Esophagus squamous epithelium (tissue), 5 donors: ENCODE measurements at places on chromosomes 16 and 17. TPM values are rescaled to one million over a fixed set of nuclear protein-coding genes. Genes with fewer than 3 reads are reported as not detected.

Gene FN3K
- total RNA-seq, result 0.44 TPM

- DNase-seq, result no peak
These were observed 100.0 kb downstream of the NTN1 start for GRCh38 chr17:9121186-9121820.

DNA sequence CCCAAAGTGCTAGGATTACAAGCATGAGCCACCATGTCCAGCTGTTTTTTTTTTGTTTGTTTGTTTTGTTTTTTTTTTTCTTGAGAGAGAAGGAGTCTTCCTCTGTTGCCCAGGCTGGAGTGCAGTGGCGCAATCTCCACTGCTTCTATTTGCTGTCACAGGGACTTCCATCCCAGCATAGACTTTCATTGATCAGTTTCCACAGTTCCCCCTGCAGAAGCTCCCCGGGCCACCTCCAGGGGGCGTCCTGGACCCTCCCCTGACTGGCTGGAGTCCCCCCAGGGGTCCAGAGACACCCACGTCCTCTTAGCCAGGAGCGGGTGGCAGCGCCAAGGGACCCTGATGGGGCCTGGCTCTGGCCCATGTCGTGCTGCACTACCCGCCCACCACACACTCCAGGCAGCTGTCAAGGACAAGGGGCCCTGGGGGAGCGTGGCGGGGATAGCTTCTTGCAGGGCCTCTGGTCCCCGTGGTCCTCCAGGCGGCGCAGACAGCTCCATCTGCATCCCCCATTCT lies 3.1 kb upstream of the NPW start:
- DNase-seq, result no peak

Gene TTLL6
- not detected for total RNA-seq

DNA sequence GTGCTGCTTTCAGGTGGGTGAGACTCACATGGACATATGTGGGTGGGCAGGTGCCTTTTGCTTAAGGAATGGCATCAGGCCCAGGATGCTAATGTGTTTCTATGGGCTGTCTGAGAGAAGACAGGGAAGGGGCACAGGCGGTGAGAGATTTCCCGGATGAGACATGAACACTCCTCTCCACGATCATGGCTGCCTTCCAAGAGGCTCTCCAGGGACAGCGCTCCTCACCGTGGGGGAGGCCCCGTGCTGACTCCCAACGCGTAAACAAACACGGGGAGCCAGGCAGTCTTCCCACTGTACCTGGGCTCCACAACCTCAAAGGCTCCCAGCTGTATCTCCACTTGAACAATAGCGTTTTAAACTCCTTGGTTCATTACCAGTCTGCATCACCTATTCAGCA lies 42.8 kb downstream of the CDK5R1 start:
- no peak for DNase-seq

- DNase-seq, result no peak
These were observed 19.7 kb downstream of the OSBPL7 start for GRCh38 chr17:47801906-47802305.

DNA sequence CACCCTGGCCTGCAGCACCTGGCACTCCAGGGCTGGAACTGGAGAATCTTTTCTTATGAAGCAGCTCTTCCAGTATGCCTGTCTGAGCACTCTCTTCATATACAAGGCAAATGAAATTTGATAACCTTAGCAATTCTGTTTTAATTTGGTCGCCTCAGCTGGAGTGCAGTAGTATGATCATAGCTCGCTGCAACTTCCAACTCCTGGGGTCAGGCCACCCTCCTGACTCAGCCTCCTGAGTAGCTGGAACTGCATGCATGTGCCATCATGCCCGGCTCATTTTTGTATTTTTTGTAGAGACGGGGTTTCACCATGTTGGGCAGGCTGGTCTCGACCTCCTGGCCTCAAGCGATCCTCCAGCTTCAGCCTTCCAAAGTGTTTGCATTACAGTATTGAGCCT lies 140.8 kb upstream of the CHMP6 start:
- no peak for DNase-seq

GRCh38 chr17:78654325-78654724 lies 77.1 kb upstream of the DNAH17 start:
- no peak for DNase-seq

Gene AIPL1
- not detected for total RNA-seq

GRCh38 chr16:87325423-87325858 lies 8.2 kb upstream of the C16orf95 start:
- no peak for DNase-seq

Gene TEX19
- total RNA-seq, result not detected

Gene TEKT1
- not detected for total RNA-seq

DNA sequence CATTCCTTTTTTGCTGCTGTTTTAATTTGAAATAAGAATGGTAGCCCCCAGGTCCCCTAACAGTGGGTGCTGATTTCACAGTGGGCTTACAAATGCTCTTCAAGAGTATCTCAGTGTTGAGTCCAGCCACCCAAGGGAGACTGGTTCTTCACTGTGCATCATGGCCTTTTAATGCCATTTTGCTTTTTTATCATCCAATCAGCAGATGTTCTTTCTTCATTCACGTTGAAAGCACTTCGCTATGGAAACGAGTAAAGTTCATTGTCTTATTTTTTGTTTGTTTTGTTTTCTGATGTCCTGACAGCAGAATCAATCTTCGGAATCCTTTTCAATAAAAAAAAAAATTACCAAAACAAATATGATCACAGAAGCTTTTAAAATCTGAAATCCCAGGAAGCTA lies 429.0 kb downstream of the MAF start:
- DNase-seq, result no peak

GRCh38 chr17:80785477-80786178 lies 206.0 kb upstream of the CHMP6 start:
- DNase-seq, result no peak

- DNase-seq, result no peak
These were observed 68.0 kb downstream of the AMFR start for GRCh38 chr16:56357241-56357764.

DNA sequence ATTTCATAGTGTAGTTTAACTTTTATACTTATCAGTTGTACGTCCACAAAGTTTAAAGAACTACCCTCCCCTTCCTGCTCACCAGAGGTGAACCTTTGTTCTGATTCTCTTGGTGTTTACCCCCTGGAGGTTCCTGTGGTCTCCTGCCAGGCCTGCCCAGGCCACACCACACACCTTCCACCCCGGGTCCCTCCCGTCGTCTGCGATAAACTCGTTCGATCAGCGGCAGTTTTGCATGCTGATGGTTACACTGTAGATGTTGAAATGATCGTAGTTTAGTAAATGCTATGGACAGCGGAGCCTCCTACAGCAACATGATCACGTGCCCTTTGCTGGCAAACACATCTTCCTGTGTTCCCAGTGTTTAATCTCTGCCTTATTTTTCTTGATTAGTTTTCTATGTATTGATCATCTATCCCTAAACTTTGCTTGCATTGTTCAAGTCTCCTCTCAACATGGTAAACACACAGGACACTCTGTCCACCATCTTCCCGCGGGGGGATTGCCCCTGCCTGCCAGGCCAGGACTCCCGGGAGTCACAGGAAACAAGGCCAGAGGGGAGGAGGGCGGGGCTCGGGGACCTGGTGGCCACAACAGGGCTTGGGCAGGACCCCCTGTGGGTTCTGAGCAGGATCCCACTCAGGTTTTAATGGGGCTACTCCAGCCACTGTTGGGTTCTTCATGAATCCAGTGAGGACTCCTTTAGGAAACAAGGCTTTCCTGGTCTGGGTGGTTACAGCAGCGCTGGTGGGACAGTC lies 2.8 kb upstream of the ACSF3 start:
- no peak for DNase-seq

- no peak for DNase-seq
These were observed 6.9 kb downstream of the GPR179 start for GRCh38 chr17:38336838-38337237.

GRCh38 chr16:75794426-75794825 lies 68.1 kb upstream of the CPHXL start:
- no peak for DNase-seq

DNA sequence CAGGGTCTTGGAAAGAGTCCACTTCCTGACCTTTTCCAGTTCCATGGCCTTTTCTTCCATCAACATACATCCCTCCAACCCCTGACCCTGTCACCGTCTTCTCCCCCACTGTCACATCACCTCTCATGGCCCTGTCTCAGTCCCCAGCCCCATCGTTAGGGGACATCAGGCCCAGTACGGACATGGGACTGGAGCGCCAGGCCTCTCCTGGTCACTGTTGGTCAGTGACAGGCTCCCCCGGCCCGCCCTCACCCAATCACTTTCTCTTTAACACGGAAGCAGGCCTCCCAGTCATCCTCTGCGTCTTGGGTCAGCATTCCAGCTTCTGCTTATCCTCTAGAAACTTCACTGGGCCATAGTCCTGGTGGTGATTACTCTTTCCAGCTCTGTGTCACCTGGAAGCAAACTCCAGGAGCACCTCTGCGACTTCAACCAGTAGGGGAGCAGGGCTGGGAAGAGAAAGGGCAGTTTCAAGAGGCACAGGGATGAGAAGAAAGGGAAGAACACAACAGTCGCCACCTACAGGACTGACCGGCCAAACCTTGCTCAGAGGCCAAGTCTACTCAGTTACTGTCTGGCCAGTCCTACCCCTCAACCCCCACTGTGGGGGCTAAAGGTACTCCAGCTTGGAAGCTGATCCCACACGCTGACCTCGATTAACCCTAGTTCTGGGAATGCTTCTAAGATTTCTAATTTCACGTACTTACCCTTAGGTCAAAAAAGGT lies 15.9 kb upstream of the ICAM2 start:
- DNase-seq, result no peak

Gene GAS2L2
- total RNA-seq, result not detected

Gene CTRB1
- not detected for total RNA-seq
